ENCODE measurements at places on chromosomes 6 and 20. TPM values are rescaled to one million over a fixed set of nuclear protein-coding genes. Genes with fewer than 3 reads are reported as not detected.

DNA sequence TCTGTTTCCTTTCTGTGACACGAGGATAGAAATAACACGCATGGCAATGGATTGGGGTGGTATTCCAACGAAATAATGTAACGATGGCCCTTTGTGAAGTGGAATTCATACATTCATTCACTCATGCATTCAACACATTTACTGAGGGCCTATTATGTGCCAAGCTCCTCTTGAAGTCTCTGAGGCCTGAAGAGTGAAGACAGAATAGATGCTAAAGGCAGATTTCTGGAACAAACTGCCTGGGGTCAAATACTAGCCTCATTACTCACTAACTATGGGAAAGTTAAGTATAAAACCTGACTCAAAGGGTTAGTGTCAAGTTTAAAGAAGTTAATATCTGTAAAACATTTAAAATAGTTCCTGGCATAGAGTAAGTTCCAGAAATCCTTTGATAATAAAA lies 279.6 kb upstream of the SULF2 start:
- DNase-seq = no peak

- DNase-seq = no peak
Observed at GRCh38 chr6:42025066-42025844, 25.1 kb upstream of the TAF8 start.

- DNase-seq = no peak
Observed at GRCh38 chr6:34232901-34233300, 3.8 kb upstream of the HMGA1 start.

- no peak for DNase-seq
Observed at GRCh38 chr6:38192487-38192886, 373.0 kb downstream of the ZFAND3 start.

The DLL1 gene
- total RNA-seq = 2.4 TPM

The BPI gene
- total RNA-seq = not detected

DNA sequence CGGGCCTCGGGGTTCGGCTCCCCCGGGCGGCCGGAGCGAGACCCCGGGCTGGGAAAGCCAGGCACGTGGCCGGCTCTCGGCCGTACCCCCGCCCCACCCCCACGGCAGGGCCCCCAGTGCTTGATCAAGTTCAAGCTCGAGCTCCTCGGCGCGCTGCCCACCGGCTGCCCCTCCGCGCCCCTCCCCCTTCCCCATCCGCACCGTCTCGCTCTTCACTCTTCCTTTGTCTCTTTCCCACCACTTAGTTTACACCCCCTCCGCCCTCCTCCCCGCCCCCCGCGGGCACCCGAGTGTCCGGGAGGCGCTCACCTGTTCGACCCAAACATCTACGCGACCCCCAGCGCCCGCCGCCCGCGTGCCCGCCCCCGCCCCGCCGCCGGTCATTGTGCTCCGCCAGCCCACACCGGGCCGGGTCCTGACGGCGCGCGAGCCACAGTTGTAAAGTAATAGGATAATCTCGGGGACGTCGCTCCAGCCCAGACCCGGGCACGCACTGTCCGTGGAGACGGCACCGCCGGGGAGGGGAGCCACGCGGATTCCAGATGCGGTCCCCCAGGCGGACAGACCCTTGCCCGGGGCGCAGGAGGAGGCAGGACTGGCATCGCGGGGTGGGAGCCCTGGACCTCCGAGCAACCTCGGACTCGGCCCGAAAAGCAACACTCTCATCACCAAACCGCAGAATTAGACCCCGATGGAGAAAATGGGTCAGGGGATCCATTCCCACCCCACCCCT lies 100.7 kb downstream of the NOL4L start:
- no peak for DNase-seq

DNA sequence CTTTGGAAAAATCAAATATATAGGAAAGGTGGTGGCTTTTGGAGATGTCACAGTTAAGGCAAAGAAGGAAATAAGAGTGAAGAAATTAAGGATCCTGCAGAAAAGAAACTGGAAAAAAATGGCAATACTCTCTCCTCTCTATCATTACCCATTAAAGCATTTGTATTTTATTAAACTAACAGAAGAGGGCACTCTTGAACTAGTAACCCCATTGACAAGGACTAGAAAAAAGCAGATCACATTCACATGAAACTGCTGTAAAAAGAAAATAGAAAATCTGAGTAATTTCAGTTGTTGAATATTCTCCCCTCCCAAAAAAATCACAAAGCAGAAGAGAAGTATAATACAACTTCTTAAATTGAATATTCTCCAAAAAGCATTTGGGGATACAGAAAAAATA lies 104.1 kb upstream of the SLC35B3 start:
- no peak for DNase-seq

GRCh38 chr6:3176562-3177355 lies 19.4 kb upstream of the TUBB2A start:
- peak; percentile 71 for DNase-seq

DNA sequence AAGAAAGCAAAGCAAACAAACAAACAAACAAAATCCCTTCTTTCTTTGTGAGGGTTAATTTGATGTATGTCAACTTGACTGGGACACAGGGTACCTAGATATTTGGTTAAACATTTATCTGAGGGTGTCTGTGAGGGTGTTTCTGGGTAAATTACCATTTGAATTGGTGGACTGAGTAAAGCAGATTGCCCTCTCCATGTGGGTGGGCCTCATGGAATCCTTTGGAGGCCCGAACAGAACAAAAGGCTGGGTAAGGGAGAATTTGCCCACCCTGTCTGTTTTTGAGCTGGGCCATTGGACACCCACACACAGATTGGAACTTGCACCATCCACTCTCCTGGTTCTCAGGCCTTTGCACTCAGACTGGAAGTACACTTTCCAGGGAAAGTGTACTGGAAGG lies 628.8 kb upstream of the CITED2 start:
- no peak for DNase-seq

The SLC22A2 gene
- total RNA-seq = not detected

The OOEP gene
- total RNA-seq = 10.6 TPM

Measured in Panc1 (cell line).